ENCODE measurements at places on chromosomes 3 and 15. TPM values are rescaled to one million over a fixed set of nuclear protein-coding genes. Genes with fewer than 3 reads are reported as not detected.

The SCAANT1 gene
- not detected for total RNA-seq

The ZNF660 gene
- 2.1 TPM for total RNA-seq

DNA sequence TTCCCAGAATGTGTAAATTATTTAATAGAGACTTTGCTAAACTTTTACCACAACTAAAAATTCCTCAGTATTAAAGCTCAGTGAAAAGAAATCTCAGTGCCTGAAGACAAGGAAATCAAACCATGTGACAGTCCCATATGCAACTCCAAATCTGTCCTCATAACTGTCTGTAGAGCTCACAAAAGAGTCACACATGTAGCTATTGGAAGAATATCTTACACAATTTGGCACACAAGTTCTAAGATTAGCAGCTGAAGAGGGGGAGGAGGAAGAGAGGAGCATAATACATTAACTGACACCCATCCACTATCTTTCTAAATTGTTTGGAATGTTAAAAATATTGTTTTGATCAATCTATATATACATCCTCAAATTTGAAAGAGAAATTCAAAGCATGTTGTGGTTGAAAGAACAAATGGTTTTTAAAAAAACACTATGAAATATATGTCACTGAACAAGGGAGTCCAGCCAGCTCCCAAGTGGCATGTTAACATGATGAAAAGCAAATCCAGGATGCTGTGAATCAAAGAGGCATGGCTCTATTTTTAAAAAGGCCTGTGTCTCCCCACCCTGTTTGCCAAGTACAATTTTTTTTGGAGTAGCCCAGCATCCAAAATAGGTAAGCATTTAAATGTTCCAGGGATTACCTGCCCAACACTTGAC, 126.3 kb upstream of the NANOGP8 start:
- no peak overlapping the region for H3K27ac ChIP-seq
- no peak for DNase-seq
- H3K36me3 ChIP-seq = no peaks in the 10 kb centered on the region
- no peaks in the 10 kb centered on the region for H3K4me1 ChIP-seq

- no peak for DNase-seq
- no peak overlapping the region for H3K27ac ChIP-seq
- no peaks in the 10 kb centered on the region for H3K27me3 ChIP-seq
- no peaks in the 10 kb centered on the region for H3K36me3 ChIP-seq
Observed at GRCh38 chr3:43539321-43539720, 82.5 kb downstream of the ANO10 start.

DNA sequence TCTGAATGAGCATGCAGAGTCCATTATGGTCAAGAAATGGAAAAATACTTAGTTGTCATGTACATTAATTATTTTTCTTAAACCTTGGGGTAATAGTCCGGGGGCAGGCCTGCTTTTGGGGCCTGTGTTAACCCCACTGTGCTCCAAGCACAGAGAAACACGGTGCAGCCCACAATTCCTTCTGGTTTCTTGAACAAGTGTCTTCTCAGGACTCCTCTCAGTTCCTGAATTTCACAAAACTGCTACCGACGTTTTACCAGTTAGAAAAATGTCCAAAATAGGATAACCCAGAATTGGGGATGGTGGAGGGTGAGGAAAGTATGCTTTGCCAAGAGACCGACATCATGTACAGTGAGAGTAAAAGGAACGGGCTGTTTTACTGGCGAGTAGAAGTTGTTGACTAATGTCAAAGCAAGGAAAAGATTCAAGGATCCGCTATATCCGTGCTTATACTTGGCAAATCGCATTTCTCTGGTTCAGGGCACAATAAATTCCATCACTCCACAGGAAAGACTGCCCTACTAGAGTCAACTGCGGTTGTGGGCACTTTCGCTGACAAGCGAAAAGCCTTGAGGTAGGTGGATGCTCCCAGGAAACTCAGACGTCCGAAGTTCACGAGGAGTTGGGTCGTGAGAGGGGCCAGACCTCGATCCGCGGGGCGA, 495 bp upstream of the NXPE3 start:
- DNase-seq = no peak
- peak overlapping the region; percentile 76 for H3K4me3 ChIP-seq
- peaks cover 11% of the 10 kb centered on the region for H3K36me3 ChIP-seq
- no peaks in the 10 kb centered on the region for H3K27me3 ChIP-seq
- H3K27ac ChIP-seq = peak overlapping the region; percentile 91

GRCh38 chr15:85541744-85542143, 161.3 kb downstream of the AKAP13 start:
- peaks cover 66% of the 10 kb centered on the region for H3K4me1 ChIP-seq
- H3K27ac ChIP-seq = no peak overlapping the region
- H3K4me3 ChIP-seq = no peak overlapping the region
- DNase-seq = no peak
- no peaks in the 10 kb centered on the region for H3K27me3 ChIP-seq

- H3K4me1 ChIP-seq = peaks cover 18% of the 10 kb centered on the region
- H3K36me3 ChIP-seq = no peaks in the 10 kb centered on the region
- peaks cover 3% of the 10 kb centered on the region for H3K27me3 ChIP-seq
- DNase-seq = no peak
Observed at GRCh38 chr3:65597952-65598413, 440.7 kb downstream of the MAGI1 start.

GRCh38 chr3:197888511-197888910, 61.5 kb upstream of the RPL35A start:
- no peak overlapping the region for H3K4me3 ChIP-seq
- H3K27ac ChIP-seq = no peak overlapping the region
- no peaks in the 10 kb centered on the region for H3K27me3 ChIP-seq
- H3K36me3 ChIP-seq = peaks cover 28% of the 10 kb centered on the region
- no peak for DNase-seq
- no peaks in the 10 kb centered on the region for H3K4me1 ChIP-seq

Measured in esophagus muscularis mucosa (tissue), 4 donors.